ENCODE measurements at places on chromosomes 3 and 15.

DNA sequence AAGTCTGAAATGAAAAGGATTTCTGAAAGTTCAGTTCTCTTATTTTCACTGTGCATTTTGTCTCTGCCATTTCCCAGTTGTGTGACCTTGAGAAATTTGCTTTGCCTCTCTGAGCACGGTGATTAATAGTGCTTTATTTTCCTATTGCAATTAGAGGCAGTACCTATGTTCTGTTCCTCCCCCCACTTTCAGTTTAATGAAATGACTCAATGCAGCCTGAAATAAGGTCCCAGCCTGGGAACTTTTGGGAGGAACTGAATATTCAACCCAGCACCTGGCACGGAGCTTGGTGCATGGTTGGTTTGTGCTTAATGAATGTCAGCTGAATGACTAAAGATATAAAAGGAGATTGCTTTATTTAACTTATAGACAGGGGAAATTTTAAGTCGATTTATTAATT, 352.6 kb downstream of the PDCD6IP start:
- DNase-seq = no peak

- DNase-seq = no peak
Measured at GRCh38 chr15:74789171-74789631, 7.3 kb downstream of the CSK start.

DNA sequence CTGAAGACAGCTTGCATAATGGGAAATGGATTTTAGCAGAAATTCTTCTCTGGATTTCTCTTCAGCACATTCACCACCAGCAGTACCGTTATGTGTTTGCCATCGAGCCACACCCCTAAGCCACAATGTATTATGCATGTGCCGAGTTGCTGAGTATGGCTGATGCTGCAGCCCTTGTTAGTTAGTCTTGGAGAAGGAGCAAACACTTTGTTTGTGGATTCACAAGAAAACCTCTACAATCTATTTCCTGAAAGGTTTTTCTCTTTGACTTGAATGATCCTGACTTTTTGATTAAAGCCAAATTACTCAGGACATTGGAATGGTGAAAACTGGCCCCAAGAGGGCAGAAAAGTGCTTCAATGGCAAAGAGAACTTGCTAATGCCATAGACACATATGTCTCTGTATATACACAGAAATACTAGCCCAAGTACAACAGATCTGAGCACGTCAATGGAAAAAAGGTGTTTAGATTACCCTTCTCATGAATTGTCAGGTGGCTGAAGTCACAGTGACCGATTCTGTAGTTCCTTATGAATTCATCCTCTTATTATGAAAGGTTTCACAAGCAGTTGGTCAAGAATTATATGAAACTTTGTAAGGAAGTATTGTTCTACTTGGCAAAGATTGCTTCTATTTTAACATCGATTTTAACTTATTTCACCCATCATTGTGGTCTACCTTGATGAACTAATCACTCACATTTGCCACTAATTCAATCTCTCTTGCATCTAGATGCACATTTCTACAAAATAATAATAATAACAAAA, 103.0 kb downstream of the P3H2 start:
- no peak for DNase-seq

DNA sequence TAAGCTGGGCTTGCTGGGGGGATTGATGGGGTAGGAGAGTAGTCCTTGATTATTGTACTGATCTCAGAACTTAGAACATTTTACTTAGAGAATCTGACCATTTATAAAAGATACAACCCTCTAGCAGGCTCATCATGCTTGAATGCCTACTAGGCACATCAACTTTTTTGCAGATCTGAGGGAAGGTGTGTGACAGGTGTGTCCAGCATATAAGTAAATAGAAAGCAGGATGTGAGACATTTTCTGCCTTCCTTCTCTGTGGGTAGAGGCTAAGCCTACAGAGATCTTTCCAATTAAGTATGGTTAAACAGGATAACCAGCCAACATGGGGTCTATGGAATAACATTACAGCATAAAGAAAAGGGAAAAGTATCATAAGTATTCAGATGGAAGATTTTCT, 159.1 kb downstream of the AKAP13 start:
- DNase-seq = no peak

DNA sequence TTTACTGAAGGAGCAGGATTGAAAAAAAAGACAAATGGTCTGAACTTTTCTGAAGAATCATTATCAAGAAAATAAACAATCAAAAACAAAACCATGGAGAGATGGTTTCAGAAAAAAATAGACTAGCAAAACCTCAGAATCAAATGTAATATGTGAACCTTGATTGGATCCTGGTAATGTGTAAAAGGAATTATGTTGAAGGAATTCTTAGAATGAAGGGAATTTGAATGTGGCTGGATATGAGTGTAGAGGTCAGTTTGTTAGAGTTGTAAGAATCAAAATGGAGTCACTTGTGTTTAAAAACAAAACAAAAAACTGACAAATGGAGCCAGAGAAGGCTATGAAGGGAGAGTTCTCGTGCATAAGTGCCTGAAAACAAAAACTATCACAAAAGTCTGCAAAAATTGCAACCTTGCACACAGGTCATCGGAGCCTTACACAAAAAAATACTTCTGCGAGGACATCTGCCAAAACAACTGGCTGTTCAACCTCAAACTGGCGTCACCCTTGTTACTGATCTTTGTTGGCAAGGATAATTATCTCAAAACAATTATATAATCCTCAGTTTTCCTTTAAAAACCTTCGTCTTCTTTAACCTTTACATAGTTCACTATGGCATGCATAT, 19.1 kb upstream of the ATP13A3 start:
- no peak for DNase-seq

DNA sequence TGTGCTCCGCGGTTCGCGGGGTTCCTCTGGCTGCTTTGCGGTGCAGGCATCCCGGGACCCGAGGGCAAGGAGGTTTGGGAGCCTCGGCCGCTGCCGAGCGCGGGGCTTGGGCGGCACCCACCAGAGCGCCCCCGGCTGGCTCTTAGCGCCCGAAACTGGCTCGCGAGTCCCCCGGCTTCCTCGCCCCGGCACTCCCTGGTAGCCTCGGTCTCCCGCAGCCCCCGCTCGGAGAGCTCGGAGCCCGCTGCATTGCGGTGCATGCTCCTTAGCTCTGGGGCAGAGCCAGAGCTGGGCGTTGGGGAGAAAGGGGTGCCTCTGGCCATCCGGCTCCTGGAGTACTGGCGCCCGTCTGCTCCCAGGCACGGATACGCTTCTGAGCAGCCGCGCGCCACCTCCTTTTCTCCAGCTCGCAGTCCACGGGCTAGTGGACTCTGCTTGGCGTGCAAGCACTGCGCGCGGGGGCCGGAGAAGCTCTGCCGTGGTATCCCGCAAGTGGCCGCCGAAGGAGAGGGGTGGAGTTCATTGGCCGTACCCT, 753 bp downstream of the EPHB1 start:
- DNase-seq = no peak

GRCh38 chr15:51642696-51643095, 20.1 kb upstream of the DMXL2 start:
- no peak for DNase-seq

GRCh38 chr3:115547207-115547606, 76.1 kb upstream of the GAP43 start:
- no peak for DNase-seq

GRCh38 chr3:15384510-15385237, 42.7 kb downstream of the METTL6 start:
- DNase-seq = no peak

- no peak for DNase-seq
Measured at GRCh38 chr15:39511000-39511915, 69.6 kb upstream of the THBS1 start.

Data from activated T-cell treated with anti-CD3 and anti-CD28 coated beads for 1 hour (primary cell).